T-helper 2 cell treated with Interferon-gamma antibody and Interleukin-4, amounts not matched to agents 5 μg/mL and 100 μg/mL, for 36 hours (primary cell): ENCODE measurements at places on chromosomes 2 and 18.
A peak's percentile ranks its signal among the peaks of the same experiment; 100 is the strongest.

DNA sequence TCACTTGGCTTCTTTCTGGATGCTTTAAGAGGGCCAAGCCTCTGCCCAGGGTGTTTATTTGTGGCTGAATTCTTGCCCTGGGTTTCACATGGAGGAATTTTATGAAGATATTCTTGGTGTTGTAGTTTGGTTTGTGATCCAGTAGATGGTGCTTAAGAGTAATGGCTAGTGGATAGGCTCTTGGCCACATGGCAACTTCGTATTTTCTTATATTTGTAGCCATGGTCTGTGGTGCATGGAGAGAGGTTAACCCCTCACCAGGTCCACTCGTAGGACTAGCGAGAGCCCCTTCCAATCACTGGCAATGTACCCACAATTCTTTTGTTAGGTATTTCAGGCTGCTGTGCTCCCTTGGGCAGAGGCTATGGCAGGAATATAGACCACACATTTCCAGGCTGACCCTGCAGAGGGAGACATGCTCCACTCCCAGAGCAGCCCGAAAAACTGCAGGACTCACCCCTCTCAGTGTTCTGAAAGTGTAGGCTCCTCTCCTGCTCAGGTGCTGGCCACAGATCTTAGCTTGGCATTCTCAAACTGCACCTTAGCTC lies 582.1 kb upstream of the SETBP1 start:
- no peak for DNase-seq

DNA sequence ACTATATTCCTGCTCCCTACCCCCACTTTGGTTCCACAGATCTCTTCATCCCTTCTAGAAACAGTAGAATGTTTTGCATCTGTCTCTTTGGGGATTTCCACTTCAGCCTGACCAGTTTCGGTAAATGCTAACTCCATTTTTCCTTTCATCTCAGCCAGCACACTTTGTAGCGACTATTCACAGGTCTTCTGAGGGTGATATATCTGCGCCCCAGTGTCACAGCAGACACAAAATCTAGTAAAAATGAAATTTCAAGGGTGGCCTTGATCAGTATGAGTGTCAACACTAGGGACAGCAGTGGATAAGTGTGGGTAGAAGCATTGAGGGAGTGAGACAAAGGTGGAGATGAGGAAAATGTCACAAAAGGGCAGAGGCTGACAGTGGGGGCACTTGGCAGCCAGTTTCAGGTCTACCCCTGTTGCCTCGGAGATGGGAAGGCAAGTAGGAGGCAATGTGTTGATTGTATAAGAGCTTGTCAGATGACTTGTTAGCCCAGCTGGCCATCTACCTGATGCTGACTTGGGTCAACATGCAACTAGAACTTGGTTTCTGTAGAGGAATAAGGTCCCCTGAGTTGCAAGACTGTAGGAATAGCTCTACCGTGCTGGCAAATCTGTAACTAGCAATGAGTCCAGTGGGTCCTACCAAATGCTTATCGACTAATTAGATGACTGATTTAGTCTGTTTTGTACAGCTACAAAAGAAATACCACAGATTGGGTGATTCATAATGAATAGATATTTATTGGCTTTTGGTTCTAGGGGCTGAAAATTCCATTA lies 60.7 kb downstream of the CXCR4 start:
- DNase-seq = peak; percentile 72

- no peak for DNase-seq
These were observed 263.0 kb downstream of the EIPR1 start for GRCh38 chr2:3114406-3115185.

GRCh38 chr2:108184419-108184818 lies 55.3 kb upstream of the SULT1C3 start:
- no peak for DNase-seq

DNA sequence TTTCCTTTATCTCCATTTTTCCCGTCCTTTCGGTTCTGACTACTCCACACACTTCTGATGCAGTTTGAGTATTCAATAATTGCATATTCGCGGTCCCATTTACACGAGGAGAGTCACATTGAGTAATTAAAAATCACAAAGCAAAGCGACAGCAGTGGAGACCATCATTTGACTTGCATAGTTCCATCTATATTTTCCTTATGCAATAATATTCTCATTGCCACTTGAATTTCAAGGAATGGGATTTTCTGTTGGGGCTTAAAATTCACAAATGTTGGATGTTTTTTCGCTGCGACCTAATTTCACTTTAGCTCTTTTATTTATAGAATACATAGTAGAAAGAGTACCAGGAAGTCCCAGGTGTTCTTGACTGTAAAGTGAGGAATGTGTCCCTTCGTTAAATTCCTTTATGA lies 186.8 kb downstream of the ZEB2 start:
- DNase-seq = no peak

DNA sequence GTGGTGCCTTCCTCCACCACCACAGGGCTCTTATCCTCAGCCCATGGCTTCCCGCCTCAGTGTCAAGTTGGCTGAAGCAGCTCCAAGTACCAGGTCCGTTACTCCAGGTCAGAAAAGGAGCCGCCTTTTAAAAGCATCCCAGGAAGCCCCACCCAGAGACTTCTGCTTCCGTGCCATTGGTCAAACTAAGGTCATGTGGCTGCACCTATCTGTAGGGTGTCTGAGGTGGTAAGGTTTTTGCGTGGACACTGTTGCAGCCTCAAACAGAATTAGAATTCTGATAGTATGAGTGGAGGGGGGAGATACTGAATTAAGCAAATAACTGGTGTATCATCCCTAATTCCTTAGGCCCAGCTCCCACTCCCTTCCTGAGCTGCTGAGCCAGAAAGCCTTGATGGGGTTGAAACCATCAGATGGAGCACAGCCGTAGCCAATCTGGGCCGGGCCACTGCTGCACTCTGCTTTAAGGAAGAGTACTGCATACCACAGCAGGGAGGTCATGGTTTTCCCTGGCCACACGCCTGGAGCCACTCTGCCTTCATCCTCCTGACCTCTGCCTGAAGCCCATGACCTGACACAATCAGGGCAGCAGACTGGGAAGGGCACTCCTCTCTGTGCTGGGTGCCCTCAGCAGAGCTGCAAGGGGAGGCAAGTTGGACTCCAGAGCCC lies 8.4 kb downstream of the TMEM247 start:
- DNase-seq = no peak

DNA sequence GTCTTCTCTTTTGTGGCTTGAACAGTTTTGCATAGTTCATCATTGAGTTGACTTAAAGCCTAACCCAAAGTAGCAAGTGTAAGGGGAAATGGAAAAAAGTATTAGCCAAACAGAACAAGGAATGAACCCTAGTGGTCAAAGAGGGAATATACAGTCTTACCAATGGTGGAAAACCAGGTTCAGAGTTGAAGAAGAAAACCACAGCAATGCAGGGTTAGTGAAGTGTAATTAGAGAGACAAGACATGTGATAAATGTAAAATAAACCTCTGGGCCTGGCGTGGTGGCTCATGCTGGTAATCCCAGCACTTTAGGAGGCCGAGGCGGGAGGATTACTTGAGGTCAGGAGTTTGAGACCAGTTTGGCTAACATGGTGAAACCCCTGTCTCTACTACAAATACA lies 2.4 kb downstream of the TTN start:
- DNase-seq = no peak

DNA sequence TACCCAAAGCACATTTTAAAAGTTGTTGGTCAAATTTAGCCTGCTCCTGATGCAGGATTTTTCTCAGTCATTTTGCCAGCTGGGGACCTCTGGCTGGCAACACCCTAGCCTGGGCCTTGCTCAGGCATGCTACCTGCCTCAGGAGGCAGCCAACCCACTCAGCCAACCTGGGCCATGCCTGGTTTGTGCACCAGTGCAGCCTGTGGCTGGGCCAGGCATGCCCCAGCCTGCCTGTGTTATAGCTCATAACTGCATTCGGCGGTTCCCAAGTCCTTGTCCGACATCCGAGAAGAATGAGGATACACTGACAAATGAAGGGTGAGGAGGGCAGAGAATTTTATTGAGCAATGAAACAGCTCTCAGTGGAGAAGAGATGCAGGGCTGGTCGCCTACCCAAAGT lies 608.0 kb downstream of the SUCLG1 start:
- DNase-seq = no peak

DNA sequence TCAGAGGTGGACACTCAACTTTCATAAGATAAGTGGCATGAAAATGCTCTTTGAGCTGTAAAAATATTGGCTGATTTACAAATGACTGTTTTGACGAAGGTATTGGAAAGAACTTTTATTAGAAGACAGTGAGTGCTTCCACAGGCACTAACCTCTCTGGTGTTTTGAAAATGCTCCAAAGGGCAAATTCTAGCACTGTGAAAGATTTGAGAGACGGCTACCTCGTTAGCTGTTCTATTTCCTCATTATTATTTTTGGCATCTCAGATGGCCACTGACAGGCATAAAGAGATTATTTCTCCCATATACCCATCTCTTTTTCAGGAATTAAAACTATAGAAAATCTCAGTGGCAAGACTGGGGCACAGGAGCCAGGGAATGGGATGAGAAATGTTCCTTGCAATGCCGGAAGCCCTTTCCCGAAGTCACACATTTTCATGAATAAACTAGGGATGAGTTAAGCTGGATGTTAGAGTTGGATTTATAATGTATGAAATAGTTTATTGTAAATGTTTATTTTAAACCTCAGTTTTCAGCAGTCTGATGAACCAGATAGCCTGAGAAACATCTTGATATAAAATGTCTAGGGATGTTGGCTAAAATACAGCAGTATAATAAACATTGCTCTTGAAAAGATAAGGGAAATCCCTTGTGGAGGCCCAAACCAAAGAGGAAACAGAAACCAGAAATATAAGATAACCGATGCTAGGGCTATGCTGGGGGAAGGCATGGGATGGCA lies 175.7 kb downstream of the ASB1 start:
- no peak for DNase-seq

GRCh38 chr2:178455947-178456346 lies 4.8 kb downstream of the PJVK start:
- no peak for DNase-seq

DNA sequence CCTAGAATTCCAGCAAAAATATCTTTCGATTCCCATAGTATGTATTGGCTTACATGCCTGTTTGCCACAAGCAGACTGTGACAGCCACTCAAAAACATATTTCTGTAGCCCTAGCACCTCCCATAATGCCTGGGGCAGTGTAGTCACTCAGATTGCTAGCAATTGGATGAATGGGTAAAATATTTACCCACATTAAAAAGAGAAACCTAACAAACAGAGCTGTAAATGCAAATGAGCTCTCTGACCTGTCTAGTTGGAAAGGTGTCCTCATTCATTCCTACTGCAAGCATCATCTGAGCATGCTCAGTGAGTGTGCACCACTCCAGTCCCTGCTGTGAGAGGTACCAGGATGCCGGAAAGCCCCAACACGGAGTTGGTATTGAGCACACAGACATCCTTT lies 234.0 kb upstream of the RAB12 start:
- no peak for DNase-seq

DNA sequence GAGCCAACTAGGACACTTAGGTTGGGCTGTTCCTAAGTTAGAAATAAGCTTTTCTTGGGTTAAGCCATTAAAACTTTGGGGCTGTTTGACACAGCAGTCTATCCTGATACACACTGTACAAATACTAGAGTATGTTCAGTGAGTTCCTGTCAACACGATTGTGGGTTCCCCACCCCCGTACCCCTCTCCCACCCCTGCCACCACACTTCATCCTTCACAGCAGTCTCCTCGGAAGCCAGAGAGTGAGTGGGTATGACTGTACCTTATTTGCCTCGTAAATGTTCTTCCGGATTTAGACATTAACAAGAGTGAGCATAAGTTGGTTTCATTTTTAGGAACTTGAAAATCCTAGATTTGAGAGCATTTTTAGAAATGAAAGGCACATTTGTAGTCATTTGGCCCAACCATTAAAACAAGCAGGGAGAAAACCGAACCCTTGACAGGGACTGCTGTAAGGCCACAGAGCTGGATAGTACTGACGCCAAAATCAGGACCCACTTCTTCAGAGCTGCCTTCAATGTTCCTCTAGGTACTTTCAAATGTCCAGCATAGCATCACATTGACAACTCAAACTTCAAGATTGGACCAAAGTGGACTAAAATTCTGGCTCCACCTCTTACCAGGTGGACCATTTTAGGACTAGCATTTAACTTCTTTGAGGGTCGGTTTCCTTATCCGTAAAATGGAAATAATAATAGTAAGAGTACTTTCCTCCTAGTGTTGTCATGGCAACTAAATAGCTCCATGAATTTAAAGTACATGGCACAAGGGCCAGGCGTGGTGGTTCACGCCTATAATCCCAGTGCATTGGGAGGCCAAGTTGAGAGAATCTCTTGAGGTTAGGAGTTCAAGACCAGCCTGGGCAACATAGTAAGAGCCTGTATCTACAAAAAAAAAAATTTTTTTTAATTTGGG lies 166.3 kb upstream of the SERTAD2 start:
- DNase-seq = peak; percentile 56

- DNase-seq = no peak
These were observed 1.7 kb downstream of the MEIS1 start for GRCh38 chr2:66436581-66437001.

- DNase-seq = no peak
These were observed 30.5 kb upstream of the SNORC start for GRCh38 chr2:232839411-232840079.

- no peak for DNase-seq
These were observed 25.4 kb upstream of the MGAT5 start for GRCh38 chr2:134228493-134228903.

GRCh38 chr18:64017870-64018269 lies 48.0 kb downstream of the SERPINB8 start:
- no peak for DNase-seq

- no peak for DNase-seq
These were observed 4.3 kb upstream of the PLCL1 start for GRCh38 chr2:197800091-197800490.

DNA sequence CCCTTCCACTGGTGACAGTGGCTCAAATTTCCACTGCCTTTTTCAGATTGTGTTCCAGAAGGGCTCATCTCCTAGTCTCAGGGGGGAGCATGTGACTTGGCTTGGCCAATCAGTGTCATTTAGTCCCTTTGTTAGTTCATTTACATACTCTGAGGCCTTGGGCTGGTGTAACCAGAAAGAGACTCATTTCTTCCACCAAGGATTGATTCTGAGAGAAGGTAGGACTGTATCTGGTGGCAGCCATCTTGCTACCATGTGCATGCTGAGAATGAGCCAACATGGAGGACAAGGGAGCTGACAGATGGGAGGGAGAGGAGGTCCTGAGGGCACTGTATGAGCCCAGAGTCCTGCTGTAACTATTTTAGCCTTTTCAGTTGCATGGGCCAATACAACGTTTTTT lies 191.7 kb downstream of the THSD7B start:
- no peak for DNase-seq

DNA sequence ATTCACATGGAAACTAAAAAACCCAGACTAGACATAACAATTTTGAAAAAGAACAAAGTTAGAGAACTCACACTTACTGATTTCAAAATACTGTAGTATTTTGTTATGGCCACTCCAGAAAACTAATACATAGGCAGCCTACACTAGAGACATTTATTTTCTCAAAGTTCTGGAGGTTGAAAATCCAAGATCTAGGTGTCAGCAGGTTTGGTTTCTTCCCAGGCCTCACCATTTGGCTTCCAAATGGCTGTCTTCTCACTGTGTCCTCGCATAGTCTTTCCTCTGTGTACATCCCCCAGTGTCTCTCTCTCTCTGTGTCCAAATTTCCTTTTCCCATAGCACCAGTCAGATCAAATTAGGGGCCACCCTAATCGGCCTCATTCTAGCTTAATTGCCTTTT lies 95.0 kb downstream of the NR4A2 start:
- DNase-seq = no peak
